Kidney epithelial cell (primary cell): ENCODE measurements at places on chromosomes 11 and 22. TPM values are rescaled to one million over a fixed set of nuclear protein-coding genes. Genes with fewer than 3 reads are reported as not detected.

DNA sequence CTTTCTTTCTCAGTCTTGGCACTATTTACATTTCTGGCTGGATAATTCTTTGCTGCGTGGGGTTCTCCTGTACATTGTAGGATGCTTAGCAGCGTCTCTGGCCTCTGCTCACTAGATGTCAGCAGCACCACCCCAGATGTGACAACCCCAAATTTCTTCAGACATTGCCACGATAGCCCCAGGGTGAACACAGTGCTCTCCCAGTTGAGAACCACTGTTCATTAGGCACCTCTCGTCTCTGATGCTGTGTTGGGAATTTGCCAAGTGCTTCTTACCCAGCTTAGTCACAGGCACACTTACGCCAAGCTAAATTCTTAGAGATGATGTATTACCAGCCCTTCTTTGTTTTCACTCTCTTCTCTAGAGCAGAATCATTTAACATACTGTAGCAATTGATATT, 9.4 kb downstream of the TRIM6 start:
- DNase-seq, result no peak

GRCh38 chr11:124889191-124890091, 8.2 kb downstream of the ROBO4 start:
- no peak for DNase-seq

DNA sequence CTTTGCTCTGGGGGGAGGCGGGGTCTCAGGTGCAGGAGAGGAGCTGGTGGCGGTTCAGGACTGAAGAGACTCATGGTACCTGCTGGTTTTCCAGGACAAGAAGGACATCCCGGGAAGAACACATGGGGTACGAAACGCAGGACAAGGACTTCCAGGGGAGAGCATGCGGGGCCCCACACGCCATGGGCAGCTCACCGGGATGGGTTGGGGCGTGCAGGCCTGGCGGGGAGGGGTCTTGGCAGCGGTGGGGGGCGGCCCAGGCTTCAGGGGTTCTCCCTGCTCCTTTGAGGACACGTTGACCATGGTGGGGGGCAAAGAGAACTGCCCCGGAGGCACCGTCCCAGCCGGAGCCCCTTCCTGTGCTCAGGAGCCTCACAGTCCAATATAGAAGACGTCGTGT, 673.2 kb downstream of the BRD1 start:
- DNase-seq, result no peak

GRCh38 chr11:44416776-44417175, 106.8 kb upstream of the ALX4 start:
- DNase-seq, result peak; percentile 7

DNA sequence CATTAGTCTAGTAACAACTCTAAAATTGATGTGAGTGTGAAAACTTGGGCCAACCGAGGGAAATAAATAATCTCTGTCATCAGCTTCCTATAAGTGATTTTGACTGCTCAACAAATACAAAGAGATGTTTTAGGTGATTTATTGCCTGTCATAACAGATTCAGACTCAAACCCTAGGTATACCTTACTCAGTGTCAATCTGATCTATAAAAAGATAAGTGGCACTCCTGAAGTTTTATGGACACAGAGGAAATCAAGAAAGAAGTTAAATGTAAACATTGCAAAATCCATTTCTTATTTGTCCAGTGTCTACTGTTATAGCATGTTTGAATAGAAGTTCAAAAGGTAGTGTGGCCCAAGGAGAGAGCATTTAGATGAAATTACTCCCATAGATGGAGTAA, 30.4 kb upstream of the TYR start:
- no peak for DNase-seq

- no peak for DNase-seq
Measured at GRCh38 chr11:69014084-69014851, 1.2 kb upstream of the MRGPRF start.

- peak; percentile 4 for DNase-seq
Measured at GRCh38 chr11:80593648-80594374, 1153.0 kb upstream of the TENM4 start.

- DNase-seq, result no peak
Measured at GRCh38 chr22:28406246-28406645, 273.4 kb downstream of the TTC28 start.

DNA sequence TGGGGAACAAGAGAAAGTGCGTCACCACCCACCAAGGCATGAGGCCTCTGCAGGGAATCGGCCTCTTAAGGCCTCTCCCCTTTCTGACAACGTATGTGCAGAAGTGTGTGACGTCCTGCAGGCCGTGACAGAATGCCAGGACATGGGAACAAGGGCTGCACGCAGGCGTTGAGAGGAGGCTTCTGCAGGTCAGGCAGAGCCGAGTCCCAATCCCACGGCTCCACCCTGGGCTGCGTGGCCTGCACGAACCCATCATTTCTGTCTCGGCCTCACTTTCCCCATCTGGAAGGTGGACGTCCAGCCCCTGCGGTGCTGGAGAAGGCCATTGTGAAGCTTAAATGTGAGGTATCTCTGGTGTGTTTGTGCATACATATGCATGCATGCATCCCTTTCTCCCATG, 61.8 kb downstream of the SHANK2 start:
- DNase-seq, result no peak

GRCh38 chr11:111115890-111116289, 129.6 kb upstream of the POU2AF2 start:
- DNase-seq, result no peak

- DNase-seq, result no peak
Measured at GRCh38 chr11:126538071-126538470, 182.6 kb downstream of the ST3GAL4 start.

DNA sequence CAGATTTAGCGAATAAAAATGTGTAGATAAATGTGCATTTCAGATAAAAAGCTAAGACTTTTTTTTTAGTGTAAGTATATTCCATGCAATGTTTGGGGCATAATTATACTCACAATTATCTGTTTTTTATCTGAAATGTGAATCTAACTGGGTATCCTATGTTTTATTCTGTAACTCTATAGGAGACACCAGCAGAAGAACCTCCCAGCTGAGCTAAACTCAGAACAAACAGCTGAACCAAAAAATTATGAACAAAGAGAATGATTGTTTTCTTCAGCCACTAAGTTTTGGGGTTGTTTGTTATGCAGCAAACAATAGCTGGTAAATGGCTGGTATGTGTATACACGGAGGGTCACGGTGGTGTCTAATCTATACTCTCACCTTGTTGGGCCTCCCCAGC, 42.9 kb downstream of the FBXO7 start:
- DNase-seq, result no peak

GRCh38 chr11:1047595-1048156, 11.2 kb upstream of the MUC6 start:
- no peak for DNase-seq

DNA sequence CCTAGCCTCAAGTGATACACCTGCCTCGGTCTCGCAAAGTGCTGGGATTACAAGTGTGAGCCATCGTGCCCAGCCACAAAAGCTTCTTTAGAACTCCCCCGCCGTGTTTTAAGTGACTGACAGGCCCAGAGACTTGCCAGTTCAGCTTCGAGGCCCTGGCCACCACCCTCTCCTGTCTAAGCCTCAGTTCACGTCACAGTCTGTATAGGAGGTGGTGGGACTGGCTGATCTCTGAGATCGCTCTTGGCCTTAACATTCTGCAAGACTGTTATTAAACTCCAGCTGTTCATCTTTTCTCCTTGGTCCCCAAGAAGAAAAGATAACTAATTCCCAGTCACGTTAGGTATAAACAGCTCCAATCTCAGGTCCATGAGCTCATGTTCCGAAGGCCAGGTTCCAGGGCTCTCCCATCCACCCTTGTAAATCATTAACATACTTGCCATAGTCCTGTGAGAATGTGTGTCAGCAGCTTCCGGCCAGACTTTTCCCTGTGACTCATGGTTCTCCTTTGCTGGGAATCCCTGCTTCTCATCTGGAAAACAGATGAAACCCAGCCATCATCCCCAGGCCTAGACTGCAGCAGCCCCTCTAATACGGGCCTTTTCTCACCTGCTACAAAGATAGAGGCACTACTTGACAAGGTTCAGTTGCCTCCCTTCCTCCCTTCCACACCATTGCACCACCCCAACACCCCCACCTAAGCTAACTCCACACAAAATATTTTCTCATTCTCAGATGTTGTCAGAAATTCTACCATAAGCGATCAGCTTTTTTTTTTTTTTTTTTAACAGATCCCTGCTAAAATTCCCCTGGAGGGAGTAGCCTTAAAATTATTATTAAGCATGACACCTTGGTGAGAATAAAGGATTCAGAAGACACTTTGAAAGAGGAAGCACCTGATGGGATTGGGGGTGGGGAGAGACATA, 5.6 kb upstream of the KIAA0930 start:
- peak; percentile 96 for DNase-seq

DNA sequence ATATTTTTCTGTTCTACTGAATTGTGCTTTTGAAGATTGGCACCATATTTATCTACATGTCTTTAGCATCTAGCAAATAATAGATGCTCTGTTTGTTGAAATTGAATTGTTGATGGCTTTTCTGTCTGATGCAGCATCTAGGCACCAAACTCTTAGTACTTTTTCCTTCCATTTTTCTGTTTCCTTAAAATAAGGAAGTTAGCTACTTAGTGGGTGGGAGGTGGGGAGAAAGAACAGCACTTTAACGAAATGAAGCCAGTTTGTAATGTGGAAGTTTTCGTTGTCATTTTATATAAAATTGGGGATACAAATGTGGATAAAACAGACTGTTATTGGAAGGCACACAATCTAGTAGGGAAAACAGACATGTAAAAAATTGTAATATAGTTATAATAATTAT, 76.6 kb downstream of the HIPK3 start:
- no peak for DNase-seq

DNA sequence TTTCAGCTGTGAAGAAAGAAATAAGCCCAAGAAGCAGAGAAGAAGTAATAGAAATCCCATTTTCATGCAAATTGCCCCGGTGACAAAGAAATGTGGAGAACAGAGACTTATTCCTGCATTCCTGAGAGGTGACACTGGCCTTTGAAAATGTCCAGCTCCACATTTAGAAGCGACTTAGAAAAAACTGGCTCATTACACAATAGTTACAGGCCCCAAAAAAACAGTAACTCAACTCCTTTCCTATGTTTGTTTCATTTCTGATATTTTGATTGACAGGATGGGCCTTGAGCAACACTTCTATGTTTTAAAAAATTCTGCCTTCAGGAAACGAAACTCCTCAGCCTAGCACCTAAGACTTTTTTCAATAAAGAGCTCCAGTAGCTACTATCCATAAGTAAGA, 726.9 kb upstream of the TENM4 start:
- no peak for DNase-seq

DNA sequence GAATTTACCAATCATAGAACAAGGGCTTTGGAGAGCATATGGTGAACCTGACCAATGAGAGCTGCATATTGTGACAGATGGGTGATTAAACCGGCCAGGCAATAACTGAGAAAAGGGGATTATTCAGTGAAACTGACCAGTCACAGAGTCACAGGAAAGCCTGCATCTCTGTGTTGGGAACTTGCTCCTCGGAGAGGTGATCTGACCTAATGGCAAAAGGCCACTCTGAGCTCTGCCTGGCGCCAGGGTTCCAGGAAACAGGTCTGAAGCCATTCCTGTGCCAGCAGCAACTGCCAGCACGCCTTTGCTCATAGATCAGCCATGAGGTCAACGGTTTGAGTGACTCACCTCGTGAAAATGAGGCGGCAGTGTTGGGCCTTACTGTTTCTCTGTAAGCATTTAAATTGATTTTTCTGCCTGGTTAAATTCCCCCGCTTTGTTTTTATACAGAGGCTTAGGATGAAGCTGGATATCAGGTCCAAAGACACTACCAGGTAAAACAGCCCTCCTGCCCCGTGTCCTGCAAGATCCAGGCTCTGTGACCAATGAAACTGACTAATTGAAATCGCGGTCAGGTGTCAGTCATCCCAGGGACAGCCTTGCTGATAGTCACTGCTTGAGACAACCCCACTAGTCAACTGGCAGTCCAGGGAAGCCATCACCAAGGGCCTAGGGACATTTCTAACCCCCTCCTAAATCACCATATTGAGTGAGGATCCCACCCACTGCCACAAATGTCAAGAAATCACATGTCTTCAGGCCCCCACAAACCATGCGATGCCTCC, 35.8 kb upstream of the MYOD1 start:
- peak; percentile 18 for DNase-seq

GRCh38 chr11:92002568-92002967, 222.1 kb upstream of the FAT3 start:
- DNase-seq, result no peak

- no peak for DNase-seq
Measured at GRCh38 chr11:45156201-45156600, 9.8 kb downstream of the PRDM11 start.

- DNase-seq, result no peak
Measured at GRCh38 chr11:111448831-111449557, 63.2 kb downstream of the BTG4 start.

DNA sequence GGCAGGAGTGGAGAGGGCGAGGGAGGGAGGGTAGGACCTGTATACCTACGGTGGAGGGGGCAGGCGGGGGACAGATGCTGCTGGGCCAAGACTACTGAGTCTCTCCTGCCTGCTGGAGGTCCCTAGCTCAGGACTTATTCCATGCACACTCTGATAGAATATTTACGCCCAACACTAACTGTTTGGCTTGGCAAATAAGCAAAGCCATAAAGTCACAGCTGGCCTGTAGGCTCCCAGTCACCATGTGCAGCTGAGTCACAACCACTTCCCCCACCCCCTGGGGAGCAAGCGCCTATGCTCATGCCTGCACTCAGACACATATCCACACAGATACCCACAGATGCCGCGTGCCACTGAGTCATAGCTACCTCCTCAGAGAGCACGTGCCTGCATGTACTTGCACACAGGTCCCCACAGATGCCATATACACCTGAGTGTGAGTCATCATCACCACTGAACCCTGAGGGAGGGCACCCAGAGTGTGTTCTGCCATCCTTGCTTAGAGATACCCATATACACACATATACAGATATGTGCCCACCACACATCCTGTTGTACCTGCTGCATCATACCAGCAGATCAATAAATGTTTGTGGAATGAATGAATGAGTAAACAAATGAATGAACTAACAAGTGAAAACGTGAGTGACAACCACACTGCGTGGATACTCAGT, 95.8 kb downstream of the SWAP70 start:
- DNase-seq, result peak; percentile 100

DNA sequence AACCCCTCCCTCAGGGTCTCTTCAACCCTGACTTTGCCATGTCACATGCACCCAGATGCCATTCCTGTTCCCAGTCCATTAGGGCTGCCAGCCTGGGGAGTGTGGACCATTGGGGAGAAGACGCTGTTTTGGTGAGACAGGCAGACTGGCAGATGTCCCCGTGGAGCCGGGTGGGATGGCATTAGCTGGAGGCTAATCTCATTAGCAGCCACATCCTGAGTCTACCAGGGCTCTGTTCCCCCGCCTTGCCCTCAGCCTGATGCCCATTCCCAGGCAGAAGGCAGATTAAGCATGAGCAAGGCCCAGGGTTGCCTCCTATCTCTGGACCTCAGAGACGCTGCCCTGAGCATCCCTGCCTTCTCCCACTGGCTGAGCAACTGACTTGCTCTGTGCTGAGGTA, 46.4 kb upstream of the ALX4 start:
- no peak for DNase-seq

GRCh38 chr11:18844753-18845367, 53.3 kb upstream of the PTPN5 start:
- no peak for DNase-seq

MYOD1 gene
- total RNA-seq, result not detected in 2 replicates

ANO9 gene
- total RNA-seq, result 18.4 and 19.7 TPM in 2 replicates

OR5B21 gene
- total RNA-seq, result not detected in 2 replicates

DDX25 gene
- 1.2 and 1.5 TPM in 2 replicates for total RNA-seq

GAL3ST3 gene
- 0.96 and 4.4 TPM in 2 replicates for total RNA-seq

CCDC117 gene
- total RNA-seq, result 14.1 and 19.1 TPM in 2 replicates

CATSPERZ gene
- total RNA-seq, result not detected in 2 replicates

USP35 gene
- 6.6 and 8.4 TPM in 2 replicates for total RNA-seq

IGLL5 gene
- total RNA-seq, result not detected in 2 replicates
